Thoracic aorta (tissue), 2 donors: ENCODE measurements at places on chromosomes 2 and 18. TPM values are rescaled to one million over a fixed set of nuclear protein-coding genes. Genes with fewer than 3 reads are reported as not detected.

Gene ACTG2
- 251 TPM for total RNA-seq

Gene ITPRIPL1
- total RNA-seq = 1.6 TPM

Gene SPC25
- 1.1 TPM for total RNA-seq

Gene MCM6
- total RNA-seq = 8.7 TPM

Gene GALNT5
- total RNA-seq = 3.4 TPM

Gene ANKRD62
- total RNA-seq = not detected

Gene KIF5C
- 4.5 TPM for total RNA-seq

Gene KCTD1
- total RNA-seq = 14.7 TPM

- no peak for DNase-seq
Measured at GRCh38 chr2:20223407-20224163, 1.3 kb downstream of the SDC1 start.

GRCh38 chr2:61535449-61535848, 2.7 kb downstream of the XPO1 start:
- DNase-seq = no peak

DNA sequence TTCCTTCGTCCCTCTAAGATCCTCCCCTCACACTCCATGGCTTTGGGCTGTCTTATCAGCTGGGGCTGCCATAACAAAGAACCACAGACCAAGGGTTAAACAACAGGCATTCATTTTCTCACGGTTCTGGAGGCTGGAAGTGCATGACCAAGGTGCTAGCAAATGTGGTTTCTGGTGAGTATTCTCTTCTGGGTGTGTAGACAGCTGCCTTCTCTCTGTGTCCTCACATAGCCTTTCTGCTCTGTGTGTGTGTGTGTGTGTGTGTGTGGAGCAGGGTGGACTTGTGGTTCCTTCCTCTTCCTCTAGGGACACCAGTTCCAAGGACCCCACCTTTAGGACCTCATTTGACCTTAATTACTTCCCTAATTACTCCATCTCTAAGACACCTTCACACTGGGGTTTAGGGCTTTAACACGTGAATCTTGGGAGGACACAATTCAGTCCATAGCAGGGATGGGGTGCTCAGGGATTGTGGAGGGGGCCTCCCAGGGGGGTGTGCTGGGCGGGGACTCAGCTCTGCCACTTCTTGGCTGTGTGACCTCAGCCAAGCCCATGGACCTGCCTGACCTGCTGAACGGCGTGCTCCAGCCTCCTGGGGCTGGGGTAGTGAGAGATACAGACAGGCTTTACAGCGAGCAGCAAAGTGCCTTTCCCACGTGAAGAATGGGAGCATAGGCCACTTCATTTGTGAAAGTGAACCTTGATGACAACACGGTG, 38.0 kb downstream of the ACKR3 start:
- DNase-seq = no peak

DNA sequence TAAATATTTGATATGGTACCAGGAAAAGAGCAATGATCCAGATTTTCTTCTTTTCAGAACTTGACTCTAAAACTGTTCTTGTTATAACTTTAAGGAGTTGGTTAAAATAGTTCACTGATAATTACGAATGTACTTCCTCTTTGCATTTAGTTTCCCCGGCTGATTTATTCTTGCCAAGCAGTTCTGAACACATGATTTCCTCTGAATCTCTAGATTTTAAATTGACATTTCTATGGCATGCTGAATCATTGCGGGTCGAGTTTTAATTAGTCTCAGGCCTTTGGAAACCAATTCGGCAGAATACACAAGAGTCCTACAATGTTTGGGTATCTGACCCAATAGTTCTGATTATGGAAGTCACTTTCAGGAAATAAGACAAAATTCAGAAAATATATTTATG, 37.3 kb upstream of the DNAH7 start:
- no peak for DNase-seq

DNA sequence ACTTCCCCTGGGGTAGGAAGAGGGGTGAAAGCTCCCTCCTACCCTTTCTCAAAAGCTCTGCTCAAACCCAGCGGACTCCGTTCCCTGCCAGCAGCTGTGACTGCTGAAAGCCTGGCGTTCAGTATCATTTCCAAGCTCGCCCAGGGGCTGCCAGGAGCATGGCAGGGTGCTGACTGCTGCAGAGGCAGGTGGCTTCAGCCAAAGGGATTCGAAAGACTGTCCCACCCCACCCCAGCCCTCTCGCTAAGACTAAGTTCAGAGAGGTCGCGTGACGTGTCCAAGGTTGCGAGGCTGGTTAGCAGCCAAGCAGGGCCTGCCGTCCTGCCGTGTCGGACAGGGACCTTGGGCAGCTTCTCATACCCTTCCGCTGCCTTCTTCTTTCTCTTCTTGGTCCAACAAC, 72.3 kb upstream of the RAB12 start:
- no peak for DNase-seq

DNA sequence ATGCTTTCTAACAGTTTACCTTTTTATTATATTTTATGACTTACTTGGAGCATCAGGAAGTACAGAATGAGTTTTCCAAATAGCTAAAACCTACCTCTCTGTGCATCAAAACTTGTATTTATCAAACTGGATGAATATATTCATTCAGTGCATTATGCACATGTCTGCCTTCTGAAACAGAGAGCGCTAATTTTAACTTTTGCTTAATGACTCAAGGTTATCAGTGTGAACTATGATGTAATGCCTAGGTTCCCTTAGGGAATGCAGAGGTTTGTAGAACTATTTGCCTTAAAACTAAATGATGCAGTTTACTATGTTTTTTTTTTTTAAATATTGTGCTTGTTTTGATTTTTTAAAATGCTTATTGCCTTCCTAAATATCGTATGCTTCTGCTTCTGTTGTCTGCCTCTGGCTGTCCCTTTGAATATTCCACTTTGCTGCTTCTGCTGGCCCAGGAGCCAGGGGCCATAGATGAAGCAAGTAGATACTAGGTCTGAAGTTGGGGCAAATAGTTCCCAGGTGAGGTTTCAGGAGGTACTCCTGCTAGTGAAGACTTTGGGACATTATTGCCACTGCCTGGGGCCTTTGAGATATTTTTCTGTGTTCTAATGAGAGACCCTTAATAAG, 16.5 kb downstream of the TMEM178A start:
- no peak for DNase-seq

DNA sequence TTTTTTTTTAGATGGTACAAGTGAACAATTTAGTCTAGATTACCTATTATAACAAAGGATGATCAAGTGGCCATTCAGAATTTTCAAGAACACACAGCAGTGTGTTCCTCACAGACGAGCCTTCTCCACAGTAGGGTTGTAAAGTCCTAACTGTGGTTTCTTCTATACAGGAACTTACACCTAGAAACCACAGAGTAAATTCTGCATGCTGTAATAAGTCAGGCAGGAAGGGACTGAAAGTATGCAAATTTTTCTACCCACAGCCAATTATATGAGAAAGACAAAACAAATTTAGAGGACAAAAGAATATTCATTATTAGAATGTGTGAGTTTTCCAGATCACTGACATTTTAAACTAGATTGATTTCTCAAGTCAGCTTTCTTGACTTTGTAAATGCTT, 99.5 kb downstream of the RBMS1 start:
- no peak for DNase-seq

- DNase-seq = no peak
Measured at GRCh38 chr2:203673933-203674332, 32.5 kb upstream of the CD28 start.

DNA sequence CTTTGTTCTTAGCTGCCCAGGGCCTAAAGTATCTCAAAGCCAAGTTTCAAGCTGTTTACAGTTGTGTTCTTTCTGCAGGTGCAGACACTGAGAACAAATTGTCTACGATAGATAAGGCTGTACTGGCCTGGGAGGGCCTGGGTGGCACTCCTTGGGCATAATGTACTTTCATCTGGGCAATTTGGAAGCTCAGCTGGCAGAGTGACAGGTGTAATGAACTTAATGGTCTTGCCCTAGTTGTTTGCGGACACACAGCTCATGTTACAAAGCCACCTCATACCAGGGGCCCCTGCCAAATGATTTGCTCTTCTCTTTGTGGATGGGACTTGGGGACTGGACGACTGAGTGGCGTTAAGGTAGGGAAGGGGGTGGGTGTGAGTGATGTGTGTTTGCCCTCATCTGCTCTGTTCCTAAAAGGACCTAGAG, 4.3 kb downstream of the LDLRAD4 start:
- DNase-seq = no peak

DNA sequence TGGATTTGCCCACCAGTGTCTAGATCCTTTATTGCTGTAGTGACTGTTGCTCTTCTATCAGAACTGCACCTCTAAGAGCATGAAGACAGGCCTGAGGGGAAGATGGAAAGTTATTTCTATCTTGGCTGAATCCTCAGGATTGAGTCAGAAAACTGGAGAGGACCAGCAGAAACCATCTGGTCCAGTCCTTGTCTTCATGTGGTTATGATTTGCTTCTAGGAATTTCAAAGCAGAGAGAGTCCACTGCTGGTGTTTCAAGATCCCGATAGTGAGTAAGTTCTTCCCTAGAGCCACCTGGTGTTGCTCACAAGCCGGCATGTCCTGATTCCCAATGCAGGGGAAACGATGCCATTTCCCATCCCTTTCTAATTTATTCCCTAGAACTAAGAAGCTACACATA, 84.2 kb downstream of the NCKAP5 start:
- DNase-seq = no peak

DNA sequence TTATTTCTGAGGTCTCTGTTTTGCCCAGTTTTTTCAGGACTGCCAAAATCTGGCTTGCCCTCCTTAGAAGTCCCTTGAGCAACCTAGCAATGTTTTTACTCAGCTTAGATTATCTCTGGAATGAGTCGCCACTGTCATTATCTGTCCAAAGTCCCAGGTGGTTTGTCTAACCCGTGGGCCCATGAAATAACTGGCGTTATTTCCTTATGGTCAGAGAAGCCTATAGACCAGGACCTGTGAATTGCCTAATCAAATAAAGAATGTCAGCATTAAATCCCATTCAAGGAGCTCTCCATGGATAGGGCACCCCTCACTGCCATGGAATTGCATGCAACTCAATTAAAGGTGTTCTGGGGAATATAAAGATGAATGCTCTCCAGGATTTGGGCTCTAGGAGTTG, 373.9 kb downstream of the SETBP1 start:
- no peak for DNase-seq

GRCh38 chr2:222653280-222653679, 2.6 kb downstream of the FARSB start:
- no peak for DNase-seq

- peak; percentile 76 for DNase-seq
Measured at GRCh38 chr2:27954771-27955383, 64.3 kb downstream of the BABAM2 start.

DNA sequence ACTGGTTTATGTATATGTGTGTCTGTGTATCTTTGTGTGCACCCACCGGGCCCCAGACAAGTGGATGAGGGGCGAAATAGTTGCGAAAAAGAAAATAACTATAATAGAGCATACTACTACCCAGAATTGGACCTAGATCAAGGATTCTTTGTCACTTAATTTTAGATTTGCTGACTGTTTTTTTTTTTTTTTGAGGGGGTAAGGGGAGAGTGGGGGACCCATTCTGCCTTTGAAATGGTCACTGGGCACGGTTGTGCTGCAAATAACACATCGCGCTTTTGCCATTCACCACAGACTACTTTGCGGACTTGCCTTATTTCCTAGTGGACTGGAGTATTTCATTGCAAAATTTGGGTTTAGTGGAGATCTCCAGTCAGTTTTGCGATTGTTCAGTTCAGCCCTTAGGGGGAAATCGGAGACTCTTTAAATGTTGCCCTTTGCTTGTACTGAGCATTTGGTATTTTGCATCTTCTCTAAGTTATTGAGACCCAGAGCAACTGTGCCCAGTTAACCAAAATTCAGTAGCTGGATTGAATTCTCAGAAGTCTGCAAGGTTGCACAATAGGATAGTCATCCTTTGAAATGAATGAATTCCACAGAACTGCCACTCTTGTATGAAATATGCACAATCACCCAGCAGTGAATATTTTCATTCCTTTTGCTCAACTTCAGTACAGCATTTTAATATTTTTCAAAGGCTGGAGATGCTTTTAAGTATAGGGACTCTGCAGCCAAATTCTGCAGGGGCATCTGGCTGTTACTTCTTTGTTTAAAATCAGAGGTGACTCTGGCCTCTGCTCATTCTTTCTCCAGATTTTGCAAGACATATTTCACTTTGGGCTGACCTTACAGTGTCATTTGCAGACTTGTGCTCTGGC, 2.9 kb downstream of the TRIB2 start:
- DNase-seq = no peak

- DNase-seq = no peak
Measured at GRCh38 chr2:210655229-210655975, 99.0 kb downstream of the CPS1 start.

DNA sequence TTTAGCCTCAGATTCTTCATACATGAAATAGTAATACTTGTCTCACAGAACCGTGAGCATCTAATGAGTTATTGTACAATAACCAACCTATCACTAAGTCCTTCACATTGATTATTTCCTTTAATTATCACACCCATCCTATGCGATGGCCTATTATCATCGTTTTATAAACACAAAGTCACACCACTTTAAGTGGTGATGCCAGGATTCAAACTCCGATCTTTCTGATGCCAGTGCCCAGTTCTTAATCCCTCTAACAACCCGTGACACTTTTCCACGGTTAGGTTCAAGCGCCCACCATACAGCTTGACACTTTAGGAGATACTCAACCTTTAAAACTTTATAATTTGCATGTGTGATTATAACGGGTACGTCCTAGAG, 523 bp upstream of the ALMS1 start:
- DNase-seq = no peak

DNA sequence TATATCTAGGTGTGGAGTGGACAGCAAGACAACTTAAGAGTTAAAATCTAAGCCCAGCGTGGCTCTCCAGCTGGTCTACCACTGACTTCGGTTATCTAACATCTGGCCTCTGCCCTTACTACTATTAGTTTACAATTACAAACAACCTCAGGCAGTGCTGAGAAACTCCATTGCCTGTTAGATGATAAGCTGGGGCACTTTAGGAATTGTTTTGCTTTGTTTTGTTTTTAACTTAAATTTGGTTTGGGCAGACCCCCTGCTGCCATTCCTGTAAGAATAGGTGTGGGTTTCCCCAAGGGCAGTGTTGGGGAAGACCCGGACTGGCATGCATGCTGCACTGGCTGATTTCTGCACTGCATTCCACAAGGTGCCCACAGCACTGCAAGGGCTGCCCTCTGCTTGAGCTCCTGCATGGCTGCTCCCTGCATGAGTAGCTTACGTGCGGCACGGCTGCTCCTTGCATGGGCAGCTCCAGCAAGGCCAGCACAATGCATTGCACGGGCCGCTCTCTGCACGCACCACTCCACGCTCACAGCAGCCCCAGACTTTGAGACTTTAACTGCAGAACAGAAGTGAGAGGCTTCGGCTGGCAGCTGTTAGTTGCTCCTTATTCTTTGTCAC, 74.2 kb upstream of the SERTAD2 start:
- no peak for DNase-seq
